ENCODE measurements at places on chromosomes 2 and 18. TPM values are rescaled to one million over a fixed set of nuclear protein-coding genes. Genes with fewer than 3 reads are reported as not detected.

Gene ERBB4
- not detected for total RNA-seq

GRCh38 chr18:57426187-57426586 lies 9.0 kb upstream of the ONECUT2 start:
- peaks cover 13% of the 10 kb centered on the region for H3K36me3 ChIP-seq
- no peak overlapping the region for H3K4me3 ChIP-seq
- no peak overlapping the region for H3K27ac ChIP-seq
- peaks cover 14% of the 10 kb centered on the region for H3K4me1 ChIP-seq
- no peak for DNase-seq
- H3K27me3 ChIP-seq, result peaks cover 84% of the 10 kb centered on the region

Gene CYP26B1
- not detected for total RNA-seq

GRCh38 chr2:101829429-101829828 lies 131.9 kb downstream of the MAP4K4 start:
- no peak for DNase-seq
- peak overlapping the region; percentile 70 for H3K27ac ChIP-seq
- H3K27me3 ChIP-seq, result no peaks in the 10 kb centered on the region
- no peak overlapping the region for H3K4me3 ChIP-seq

Gene GAL3ST2
- total RNA-seq, result 0.31 TPM

- no peak for DNase-seq
- H3K4me1 ChIP-seq, result no peaks in the 10 kb centered on the region
- no peaks in the 10 kb centered on the region for H3K36me3 ChIP-seq
- H3K27ac ChIP-seq, result no peak overlapping the region
- H3K4me3 ChIP-seq, result no peak overlapping the region
- no peaks in the 10 kb centered on the region for H3K27me3 ChIP-seq
Measured at GRCh38 chr2:154911729-154912128, 213.2 kb downstream of the KCNJ3 start.

GRCh38 chr2:216888887-216889622 lies 29.2 kb upstream of the TNP1 start:
- DNase-seq, result no peak
- H3K27ac ChIP-seq, result no peak overlapping the region
- H3K4me1 ChIP-seq, result no peaks in the 10 kb centered on the region
- H3K36me3 ChIP-seq, result no peaks in the 10 kb centered on the region

DNA sequence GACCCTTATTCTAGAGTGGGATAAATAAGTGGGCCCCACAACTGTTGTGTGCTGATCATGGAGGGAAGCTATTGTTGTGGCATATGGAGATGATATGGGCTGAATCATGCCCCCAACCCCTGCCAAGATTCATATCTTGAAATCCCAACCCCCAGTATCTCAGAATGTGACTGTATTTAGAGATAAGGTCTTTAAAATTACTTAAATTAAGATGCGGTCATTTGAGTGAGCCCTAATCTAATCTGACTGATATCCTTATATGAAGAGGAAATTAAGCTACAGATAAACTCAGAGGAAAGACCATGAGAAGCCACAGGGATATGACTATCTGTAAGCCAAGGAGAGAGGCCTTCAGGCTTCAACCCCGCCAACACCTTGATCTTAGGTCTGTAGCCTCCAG lies 188.3 kb upstream of the RND3 start:
- H3K4me3 ChIP-seq, result no peak overlapping the region
- H3K27ac ChIP-seq, result no peak overlapping the region
- no peaks in the 10 kb centered on the region for H3K4me1 ChIP-seq
- peaks cover 4% of the 10 kb centered on the region for H3K27me3 ChIP-seq
- H3K36me3 ChIP-seq, result no peaks in the 10 kb centered on the region

- no peak for DNase-seq
- H3K4me1 ChIP-seq, result peaks cover 18% of the 10 kb centered on the region
- H3K36me3 ChIP-seq, result peaks cover 5% of the 10 kb centered on the region
- peak overlapping the region; percentile 68 for H3K27ac ChIP-seq
- H3K4me3 ChIP-seq, result no peak overlapping the region
Measured at GRCh38 chr2:112803691-112804521, 19.6 kb upstream of the IL1A start.

- no peak overlapping the region for H3K4me3 ChIP-seq
- no peaks in the 10 kb centered on the region for H3K36me3 ChIP-seq
- H3K4me1 ChIP-seq, result peaks cover 5% of the 10 kb centered on the region
- H3K27me3 ChIP-seq, result peaks cover 15% of the 10 kb centered on the region
Measured at GRCh38 chr2:237875256-237876060, 16.0 kb downstream of the RAMP1 start.
